CD4-positive, alpha-beta T cell treated with Interleukin-6 for 4 hours (primary cell): ENCODE measurements at places on chromosomes 7 and 10.

DNA sequence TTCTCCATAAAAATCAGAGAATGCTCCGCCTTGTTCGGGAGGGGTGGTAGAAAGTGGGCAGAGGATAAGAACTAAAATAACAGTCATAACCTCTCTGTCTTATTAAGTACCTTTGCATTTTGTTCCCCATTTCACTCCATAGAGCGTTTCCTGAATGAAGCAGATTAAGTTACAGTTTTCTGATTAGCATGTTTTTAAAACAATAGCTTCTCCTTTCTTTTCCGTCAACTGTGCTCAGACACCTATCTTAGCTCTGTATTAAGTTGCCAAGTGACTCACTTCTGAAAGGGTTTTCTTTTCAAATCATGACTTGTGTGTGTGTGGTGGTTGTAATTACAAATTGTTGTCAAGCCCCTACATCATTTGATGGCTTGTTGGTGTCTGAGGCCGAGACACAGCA is 1.4 kb downstream of the HABP2 start:
- no peak for DNase-seq

DNA sequence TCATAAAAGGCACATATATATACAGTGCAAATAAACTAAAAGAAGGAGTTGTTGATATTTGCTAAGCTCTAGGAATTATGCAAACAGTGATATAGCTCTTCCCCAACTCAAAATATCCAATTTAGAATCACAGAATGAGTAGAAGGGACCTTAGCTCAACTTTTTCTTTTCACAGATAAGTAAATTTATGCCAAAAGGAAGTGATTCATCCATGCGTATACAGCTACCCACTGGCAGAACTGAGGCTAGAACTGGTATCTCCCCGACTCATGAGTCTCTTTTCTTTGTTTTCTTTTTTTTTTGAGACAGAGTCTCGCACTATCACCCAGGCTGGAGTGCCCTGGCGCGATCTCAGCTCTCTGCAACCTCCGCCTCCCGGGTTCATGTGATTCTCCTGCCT is 54.2 kb upstream of the SVIL start:
- peak; percentile 35 for DNase-seq

DNA sequence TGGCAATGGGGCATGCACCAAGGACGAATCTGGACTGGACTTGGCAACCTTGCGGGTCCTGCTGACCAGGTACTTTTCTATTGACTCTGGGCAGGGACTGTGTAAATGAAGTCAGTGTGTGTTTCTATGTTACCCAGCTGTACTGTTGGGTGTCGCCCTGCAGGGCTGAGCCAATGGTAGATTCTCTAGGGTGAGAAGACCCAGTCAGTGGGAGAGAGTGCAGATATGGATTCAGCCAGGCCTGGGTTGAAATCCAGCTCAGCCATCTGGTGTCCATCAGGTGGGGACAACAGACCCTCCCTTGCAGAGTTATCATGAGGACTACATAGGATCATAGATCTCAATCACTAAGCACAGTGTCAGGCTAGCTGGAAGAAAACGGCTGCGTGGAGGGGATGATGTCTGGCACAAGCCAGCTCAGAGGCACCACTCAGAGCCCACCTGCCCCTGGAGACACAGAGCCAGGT is 4.9 kb upstream of the PPIF start:
- DNase-seq, result no peak

- DNase-seq, result no peak
Measured at GRCh38 chr7:51045319-51046102, 262.8 kb upstream of the GRB10 start.

- DNase-seq, result no peak
Measured at GRCh38 chr7:32243687-32244290, 173.6 kb upstream of the PDE1C start.

GRCh38 chr7:159026271-159027055 is 118.2 kb downstream of the VIPR2 start:
- DNase-seq, result peak; percentile 18
